Astrocyte of the cerebellum (primary cell): ENCODE measurements at places on chromosomes 11 and 22.

DNA sequence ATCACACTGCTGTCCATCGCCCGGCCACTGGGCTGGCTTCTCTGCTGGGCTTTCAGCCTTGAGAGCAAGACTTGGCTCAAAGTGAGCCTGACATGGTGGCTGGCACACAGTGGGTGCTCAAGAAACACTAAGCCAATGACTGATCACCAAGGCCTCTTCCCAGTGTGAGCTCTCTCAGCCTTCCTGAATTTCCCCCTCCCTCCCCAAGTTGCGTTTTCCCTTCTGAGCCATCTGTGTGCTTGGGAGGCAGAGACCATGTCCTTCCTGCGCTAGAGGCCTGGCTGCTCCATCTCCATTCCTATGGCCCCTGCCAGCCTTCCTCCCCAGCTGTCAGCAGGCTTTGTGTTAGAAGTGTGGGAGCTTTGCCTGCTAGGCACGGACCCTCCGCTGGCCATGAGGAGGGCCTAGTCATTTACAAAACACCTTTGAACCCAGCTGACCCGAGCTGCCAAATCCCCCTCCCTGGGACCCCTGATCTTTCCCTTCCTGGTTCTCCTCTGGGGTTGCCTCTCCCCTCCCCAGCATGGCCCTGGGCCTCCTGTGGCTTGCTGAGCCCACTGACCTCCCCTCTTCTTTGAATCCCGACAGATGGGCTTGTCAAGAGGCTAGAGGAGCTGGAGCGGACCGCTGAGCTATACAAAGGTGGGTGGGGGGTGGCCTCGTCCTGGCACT, 13.2 kb downstream of the PICK1 start:
- no peak for DNase-seq

DNA sequence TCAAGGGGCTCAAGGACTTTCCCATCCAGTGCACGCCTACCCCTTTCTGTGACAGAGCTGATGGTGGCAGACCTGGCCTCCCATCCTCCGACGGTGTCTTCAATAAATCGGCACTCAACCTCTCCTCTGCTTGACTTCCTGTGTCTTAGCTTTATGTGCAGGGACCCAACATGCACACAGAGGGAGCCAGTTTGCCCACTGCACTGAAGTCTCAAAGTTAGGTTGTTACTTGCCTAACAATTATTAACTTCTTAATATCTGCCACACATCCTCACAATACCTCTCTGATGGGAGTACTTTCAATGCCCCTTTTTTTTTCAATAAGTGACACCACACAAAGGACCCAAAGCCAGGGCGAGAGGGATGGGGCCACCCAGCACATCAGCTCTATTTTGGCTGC, 3.6 kb downstream of the IZUMO1R start:
- DNase-seq: no peak

DNA sequence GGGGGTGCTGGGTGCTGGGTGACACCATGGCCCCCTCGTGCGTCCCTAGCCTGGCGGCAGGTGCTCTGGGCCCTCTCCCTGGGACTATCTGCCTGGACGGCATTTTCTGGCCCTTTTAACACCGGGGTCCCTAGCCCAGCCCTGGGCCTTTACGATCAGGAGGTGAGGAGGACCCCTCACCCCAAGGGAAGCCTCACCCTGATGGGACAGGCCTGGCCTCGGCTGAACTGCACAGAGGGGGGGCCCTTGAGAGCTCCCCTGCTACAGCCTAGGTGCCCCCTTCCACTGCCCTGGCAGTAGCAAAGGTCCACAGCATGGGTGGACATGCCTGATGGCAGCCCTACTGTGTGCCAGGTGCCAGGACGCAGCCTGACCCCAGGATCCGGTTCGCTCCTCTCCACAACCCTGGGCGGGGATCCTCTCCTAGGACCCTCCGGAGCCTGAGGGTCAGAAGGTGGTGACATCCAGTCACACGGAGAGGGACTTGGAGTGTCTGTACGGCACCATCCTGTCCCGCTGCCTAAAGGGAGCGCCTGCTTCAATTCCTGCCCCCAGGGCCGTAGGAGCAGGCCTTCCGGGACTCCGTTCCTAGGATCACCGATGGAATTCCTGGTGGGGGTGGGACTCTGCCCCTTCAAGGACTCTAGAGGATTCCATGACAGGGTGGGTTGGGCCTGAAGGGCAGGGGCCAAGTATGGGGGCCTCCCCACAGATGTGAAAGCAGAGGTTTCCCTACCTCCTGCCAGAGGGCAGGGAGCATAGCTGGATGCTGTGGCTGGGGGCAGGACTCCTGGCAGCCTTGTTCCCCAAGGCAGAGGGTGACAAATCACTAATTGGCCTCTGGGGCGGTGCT, 33.0 kb upstream of the TH start:
- no peak for DNase-seq

- no peak for DNase-seq
Observed at GRCh38 chr11:111366560-111367410, 12.3 kb downstream of the POU2AF1 start.

DNA sequence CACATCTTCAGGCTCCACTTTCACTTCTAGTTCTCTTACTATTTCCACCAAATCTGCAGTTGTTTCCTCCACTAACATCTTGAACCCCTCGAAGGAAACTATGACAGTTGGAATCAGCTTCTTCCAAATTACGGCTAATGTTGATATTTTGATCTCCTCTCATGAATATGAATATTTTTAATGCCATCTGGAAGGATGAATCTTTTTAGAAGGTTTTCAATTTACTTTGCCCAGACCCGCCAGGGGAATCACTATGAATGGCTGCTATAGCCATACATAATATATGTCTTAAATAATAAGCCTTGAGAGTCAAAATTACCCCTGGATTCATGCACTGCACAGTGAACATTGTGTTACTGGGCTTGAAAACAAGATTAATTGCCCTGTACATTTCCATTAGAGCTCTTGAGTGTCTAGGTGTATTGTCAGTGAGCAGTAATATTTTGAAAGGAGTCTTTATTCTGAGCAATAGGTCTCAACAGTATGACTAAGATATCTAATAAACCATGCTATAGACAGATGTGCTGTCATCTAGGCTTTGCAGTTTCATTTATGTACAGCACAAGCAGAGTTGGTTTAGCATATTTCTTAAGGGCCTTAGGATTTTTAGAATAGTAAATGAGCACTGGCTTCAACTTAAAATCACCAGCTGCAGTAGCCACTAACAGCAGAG, 48.3 kb upstream of the LRRC55 start:
- no peak for DNase-seq

DNA sequence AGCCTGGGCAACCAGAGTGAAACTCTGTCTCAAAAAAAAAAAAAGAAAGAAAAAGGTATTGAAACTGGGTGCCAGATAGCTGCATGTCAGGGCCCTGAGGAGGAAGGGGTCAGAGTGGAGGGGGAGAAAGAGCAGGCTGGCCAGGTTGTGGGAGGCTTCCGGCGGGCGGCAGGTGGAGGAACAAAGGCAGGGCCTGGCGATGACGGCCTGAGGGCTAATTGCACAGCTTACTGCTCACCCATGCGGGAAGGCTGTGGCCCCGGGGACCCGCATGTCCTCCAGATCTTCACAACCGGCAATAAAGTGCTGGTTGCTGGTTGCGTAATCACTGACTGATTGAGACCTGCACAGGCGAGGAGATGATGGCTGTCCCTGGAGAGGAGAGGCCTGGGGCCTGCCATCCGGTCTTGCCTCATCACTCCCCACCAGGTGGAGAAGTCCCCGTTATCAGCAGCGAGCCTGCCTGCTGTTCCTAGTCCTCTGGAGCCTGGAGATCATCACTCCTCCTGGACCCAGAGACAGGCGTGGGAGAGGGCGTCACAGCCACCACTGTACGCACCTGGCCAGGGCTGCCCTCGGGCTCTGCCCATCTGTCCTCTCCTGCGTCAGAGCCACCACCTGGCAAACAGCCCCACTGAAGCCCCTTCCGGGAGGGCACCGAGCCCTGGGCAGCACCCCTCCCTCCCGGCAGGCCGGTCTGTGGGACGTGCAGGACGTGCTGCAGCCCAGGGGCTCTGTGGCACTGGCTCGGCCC, 18.7 kb downstream of the H19 start:
- DNase-seq: no peak

- peak; percentile 48 for DNase-seq
Observed at GRCh38 chr11:76694664-76695063, 24.1 kb upstream of the LRRC32 start.

- no peak for DNase-seq
Observed at GRCh38 chr22:24420072-24420976, 7.1 kb upstream of the ADORA2A start.

GRCh38 chr11:120160436-120160835, 22.5 kb upstream of the TRIM29 start:
- no peak for DNase-seq

- no peak for DNase-seq
Observed at GRCh38 chr11:46404476-46405017, 13.0 kb upstream of the CHRM4 start.

DNA sequence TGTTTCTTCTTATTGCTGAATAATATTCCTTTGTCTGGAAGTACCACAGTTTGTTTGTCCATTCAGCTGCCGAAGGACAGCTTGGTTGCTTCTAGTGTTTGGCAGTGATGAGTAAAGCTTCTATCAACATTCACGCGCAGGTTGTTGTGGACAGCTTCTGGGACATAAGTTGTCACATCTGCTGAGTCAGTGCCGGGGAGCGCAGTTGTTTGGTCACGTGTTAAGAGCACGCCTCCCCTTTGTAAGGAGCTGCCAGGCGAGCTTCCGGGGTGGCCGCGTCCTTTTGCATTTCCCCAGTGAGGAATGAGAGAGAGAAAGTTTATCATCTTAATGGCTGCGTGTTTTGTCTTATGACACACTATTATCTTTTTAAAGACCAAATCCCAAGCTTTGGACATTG, 30.3 kb downstream of the SAMM50 start:
- no peak for DNase-seq

DNA sequence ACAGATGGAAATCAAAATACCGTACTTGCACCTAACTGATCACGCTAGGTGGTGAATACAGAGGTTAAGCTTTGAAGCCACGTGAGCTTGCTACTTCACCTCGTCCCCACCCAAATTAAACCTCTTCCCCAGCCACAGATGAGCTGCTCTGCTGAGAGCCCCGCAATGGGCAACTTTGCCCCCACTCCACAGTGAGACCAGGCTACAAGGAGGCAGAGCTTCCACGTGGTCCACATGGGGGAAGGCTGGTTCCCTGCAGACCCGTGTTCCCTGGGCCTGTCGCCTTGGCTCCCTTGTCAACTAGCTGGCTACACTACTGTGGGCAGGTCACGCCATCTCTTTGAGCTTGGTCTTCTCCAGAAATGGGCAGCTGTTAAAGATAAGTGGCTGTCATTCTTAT, 10.9 kb downstream of the CD5 start:
- no peak for DNase-seq

DNA sequence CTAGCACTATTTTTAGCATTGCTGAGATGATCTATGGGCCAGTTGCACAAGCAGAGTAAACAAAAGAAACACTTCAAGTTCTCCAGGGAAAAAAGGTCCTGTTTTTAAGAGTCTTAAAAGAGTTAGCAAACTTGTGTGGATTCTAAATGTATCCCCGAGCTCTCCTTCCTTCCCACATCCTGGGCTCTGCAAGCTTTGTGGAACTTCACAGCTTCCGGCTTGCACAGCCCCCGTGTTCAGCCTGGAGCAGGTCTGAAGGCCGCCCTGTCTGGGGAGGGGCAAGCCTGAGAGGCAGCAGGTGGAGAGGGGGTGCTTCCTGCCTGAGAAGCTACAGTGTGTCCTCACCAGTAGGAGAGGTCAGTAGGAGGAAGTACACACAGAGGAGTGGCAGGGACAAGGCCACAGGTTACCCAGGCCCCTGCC, 35.1 kb upstream of the SUSD2 start:
- DNase-seq: no peak
